ENCODE measurements at places on chromosomes 3 and 15. TPM values are rescaled to one million over a fixed set of nuclear protein-coding genes. Genes with fewer than 3 reads are reported as not detected.
A peak's percentile ranks its signal among the peaks of the same experiment; 100 is the strongest.

DNA sequence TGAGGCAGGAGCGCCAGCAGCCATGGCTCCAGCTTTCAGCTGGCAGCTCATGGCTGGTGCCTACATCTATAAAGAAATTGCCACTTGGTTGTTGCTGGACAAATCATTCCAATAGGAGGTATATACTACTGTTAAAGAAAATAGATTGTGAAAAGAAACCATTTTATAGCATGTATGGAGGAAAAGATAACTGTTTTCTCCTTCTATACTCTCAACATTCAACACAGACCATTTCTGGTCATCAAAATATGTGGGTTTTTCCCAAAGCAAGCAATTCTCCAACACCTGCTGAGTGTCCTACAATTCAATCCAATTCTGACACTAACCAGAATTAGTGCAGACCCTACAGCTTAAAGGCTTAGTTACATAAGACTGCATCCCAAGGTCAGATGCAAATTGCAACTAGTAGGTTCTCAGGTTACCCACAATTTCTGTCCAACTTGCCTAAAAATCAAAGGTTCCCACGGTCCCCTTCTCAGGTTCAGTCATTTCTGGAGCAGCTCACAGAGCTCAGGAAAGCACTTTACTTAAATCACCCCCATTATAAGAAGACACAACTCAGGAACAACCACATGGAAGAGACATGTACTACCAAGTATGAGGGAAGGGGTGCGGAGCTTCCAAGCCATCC is 42.4 kb upstream of the STRIT1 start:
- no peak for DNase-seq

DNA sequence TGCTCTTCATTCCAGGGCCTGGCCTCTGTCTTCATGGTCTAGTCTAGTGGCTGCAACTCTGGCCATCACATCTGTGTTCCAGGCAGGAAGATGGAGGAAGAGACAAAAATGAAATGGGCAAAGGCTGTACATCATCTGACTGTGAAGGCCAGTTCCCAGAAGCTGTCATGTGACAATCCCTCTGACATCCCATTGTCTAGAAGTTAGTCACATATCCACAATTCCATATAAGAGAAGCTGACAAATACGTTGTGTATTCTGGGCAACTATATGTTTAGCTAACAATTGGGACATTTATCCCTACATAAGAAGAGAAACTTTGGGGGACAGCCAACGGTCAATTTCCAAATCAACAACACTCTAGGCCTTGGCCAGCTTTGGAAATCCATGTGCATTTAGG is 34.5 kb upstream of the C3orf70 start:
- DNase-seq: peak; percentile 52

DNA sequence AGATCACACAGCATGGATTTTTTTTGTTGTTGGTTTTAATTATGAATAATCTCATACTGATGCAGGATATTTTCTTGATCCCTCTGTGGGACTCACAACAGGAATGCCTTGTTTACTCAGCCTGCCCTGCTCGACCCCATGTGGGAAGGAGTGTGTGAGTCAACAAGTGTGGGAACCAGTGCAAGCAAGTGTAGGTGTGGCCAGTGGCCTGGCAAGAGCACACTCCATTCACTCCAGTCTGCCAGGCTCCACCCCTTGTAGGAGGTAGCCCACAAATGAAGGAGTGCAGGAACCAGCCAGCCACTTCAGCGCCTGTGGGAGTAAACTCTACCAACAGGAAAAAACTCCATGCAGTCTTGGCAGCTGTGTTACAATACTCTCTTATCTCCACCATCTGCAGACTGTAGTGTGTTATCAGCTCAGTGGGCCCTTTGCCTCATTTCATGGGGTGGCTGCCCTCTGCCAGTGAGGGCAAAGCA is 393.6 kb downstream of the OTOL1 start:
- DNase-seq: no peak

DNA sequence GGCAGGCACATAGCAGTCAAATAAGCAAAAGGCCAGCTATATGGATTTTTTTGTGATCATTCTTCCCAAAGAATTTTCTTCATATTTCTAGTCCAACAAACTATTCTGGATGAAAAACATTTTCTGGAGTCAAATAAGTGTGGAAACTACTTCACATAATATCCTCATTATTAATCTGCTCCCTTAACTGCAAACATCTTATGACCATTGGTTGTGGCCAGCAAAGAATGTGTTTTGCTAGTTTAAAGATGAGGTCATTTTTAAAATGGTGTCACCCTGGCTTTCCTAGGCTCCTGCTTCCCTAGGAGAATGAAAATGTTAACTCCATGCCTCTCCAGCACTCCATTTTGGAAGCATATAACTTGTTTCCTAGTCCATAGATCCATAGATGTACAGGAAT is 118.8 kb downstream of the SST start:
- DNase-seq: no peak

CPNE9 gene
- total RNA-seq: 0.53 TPM

CEMIP gene
- total RNA-seq: 6.3 TPM

EHHADH gene
- 12.1 TPM for total RNA-seq
